DMS53 (cell line): ENCODE measurements at places on chromosomes 12 and 14.

DNA sequence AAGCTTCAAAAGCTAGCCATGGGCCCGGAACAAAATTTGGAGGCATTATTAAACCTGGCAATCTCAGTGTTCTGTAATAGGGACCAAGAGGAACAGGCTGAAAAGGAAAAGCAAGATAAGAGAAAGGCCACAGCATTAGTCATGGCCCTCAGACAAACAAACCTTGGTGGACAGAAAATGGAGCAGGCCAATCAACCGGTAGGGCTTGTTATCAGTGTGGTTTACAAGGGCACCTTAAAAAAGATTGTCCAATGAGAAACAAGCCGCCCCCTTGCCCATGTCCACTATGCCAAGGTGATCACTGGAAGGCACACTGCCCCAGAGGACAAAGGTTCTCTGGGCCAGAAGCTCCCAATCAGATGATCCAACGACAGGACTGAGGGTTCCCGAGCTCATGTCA is 653.9 kb upstream of the TMEM132C start:
- no peak for DNase-seq

- DNase-seq: no peak
Measured at GRCh38 chr12:5716976-5717375, 228.1 kb downstream of the ANO2 start.

GRCh38 chr12:115102450-115102849 is 418.5 kb upstream of the TBX3 start:
- DNase-seq: no peak

DNA sequence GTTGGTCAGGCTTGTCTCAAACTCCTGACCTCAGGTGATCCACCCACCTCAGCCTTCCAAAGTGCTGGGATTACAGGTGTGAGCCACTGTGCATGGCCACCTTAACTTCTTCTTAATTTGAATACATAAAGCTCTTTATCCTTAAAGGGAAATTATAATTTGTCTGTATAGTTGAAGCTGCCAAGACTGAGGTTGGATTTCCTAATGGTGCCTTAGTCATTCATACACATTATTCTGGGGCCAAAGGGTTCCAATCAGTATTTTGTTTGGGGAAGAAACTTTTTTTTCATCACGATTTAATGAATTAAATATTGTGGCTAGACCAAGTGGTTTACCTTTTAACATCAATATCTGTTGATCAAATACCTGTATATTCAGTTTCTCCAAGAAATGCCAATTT is 135.9 kb downstream of the SYT1 start:
- DNase-seq: no peak

DNA sequence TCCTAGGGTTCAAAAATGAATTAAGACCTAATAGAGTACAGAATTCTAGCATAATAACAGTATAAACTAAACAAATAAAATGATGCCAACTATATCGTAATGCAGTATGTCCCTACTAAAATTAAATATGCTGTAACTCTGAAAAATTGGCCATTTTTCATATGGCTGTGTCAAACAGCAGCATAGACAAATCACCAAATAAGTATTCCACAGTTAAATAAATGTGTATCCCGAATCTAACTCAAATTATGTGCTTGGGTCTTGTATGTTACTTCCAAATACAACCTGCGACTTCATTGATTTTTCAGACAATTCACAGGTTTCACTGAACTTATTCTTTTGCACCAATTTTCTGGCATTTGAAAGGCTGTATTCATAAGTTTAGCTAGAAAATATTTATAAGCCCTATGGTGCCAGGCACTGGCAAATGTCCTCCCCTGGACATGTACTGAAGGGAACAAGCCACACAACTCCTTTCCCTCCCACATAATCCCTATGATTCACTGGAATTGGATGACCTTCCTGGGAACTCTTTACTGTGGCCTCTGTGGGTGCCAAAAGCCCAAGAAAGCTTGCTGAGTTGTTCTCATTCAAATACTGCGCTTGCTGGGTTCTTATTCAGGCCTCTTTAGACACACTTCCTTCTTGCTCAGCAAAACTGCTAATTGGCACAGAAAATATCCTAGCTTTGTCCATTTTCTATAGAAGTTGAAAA is 108.8 kb downstream of the KITLG start:
- no peak for DNase-seq

DNA sequence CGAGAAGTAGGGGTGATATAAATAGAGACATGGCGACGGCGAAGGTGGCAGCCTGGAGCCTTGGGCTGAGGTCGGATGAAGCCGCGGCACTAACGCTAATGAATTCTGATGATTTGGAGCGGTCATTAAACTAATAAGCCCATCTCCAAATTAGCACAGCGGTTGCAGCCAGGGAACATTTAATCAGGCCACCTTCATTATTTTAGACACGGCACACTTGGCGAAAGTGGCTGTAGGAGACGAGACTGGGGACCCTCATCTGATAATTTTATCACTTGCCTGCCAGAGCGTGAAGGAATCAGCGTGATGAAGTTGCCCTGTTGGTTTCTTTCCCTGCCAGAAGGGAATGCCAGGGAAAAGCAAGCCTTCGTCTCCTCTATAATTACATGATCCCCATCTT is 664.3 kb upstream of the TBX3 start:
- DNase-seq: no peak

DNA sequence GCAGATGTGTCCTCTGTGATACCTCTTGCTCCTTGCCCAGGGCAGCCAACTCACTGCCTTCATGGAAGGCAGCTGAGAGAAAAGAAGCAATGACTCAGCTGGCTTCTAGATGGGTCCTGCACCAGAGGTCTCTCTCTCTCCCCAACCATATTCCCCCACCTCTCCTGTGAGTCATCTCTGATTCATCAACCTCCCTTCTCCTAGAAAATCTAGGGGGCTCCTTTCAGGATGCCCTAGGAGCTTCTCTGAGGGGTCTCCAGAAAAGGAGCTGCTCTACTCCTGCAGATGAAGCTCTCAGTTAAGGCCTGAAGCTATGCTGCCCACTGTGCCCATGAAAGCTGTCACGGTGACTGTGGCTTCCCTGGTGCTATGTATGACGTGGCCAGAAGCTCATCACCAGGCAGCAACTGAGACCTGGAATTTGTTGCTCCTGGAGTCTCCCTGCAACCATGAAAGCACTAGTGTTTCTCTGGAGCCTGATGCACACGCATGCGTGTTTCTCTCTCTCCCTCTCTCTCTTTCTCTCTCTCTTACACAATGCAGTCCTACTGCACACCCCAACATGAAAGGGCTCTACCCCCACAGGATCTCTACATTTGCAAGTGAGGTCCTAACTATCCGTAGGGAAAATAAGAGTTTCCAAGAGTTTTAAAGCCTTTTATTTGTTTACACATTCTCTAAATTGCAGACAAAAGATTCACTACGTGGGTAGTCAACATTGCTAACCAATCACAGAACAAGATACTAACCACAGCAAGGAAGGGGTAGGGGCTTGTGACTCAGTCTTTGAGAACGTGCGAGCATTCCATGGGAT is 285.3 kb downstream of the DPF3 start:
- no peak for DNase-seq
